NCI-H2081 (cell line): ENCODE measurements at places on chromosomes 7 and 10.
A peak's percentile ranks its signal among the peaks of the same experiment; 100 is the strongest.

GRCh38 chr10:102959360-102959759 lies 41.3 kb downstream of the CNNM2 start:
- no peak for DNase-seq

GRCh38 chr7:17608114-17608833 lies 309.8 kb downstream of the AHR start:
- no peak for DNase-seq

GRCh38 chr10:110207805-110208613 lies 604 bp downstream of the MXI1 start:
- no peak for DNase-seq

DNA sequence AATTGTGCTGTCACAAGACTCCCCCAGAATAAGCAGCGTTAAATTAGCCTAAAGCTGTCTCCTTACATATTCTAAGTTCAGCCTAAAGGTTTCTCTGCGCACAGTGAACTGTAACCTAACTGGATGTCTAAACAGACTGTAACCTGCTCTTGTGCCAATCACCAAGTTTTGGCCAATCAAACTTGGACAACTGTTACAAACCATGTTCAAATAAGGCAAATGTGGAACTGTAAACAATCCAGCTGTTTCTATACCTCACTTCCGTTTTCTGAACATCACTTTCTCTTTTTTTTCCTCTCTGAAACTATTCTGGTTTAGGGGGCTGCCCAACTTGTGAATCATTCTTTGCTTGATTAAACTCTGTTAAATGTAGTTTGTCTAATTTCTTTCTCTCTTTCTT lies 252.2 kb upstream of the HABP2 start:
- no peak for DNase-seq

DNA sequence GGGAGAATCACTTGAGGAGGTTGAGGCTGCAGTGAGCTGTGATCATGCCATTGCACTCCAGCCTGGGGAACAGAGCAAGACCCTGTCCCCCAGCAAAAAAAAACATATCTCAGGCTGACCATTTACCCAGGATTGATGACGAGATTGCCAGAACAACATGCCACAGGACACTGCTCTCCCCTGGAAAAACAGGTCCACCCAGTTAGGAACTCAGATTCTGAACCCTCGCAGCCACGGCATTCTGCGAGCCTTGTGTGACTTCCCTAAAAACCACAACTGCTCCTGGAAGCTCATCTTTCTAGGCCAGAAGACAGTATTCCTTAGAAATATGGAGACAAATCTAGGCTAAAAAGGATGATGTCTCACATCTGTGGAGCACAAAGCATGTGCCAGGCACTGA lies 42.1 kb upstream of the SH2B2 start:
- no peak for DNase-seq

DNA sequence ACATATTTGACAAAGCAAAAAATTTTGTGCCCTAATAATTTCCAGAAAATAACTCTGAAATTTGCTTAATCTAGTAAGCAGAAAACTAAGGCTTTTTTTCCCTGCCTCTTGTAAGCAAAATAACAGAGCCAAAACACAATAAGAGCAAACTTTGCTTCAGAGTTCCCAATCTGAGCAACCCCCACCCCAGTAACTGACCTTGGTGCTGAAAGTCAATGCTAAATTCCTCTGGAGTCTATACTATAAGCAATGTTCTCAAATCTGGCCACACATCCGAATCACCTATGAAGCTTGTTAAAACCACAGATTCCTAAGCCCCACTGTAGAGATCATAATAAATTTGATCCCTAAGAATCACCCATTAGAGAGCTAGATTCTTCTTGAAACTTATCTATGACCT lies 150.5 kb downstream of the ELAPOR2 start:
- DNase-seq, result no peak

DNA sequence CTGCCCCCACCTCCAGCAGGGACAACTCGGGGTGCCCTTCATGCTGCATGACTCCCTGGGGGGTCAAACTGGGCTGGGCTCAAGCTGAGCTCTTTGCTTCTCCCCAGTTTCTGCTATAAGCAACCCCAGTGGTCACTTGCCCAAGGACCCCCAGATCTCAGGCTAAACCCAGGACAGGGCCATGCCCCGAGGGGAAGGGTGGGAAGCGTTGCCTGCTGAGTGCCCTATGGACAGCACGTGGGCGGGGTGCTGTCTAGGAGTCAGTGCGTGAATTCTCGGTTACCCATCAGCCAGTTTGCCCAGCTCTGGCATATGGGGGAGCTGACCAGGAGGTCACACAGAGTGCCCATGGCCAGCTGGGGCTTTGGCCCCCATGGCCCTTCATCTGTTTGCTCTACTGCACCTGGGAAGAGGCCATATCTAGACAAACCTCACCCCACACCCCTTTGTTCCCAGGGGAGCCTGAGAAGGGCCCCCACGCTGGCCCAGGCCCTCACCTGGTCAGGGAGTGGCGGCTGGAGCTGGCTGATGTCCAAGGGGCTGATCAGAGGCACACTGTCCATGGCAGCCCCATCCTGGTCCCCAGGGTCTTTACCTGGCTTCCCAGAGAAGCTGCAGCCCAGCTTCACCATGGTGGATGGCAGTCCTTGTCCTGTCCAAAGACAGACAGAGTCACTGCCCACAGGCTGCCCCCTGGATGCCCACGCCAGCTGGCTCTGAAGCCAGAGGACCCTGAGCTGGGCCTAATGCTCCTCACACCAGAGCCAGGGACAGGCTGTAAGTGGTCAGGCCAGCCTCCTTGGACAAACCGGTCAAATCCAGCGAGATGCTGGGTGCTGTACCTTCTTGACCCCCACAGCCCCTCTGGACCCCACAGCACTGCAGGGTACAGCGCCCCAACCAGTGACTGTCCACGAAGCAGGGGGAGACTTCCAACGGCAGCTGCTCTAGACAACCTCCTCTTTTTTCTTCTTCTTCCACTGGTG lies 8.0 kb downstream of the CALY start:
- no peak for DNase-seq

GRCh38 chr10:74593470-74593869 lies 232.9 kb upstream of the KAT6B start:
- no peak for DNase-seq

- DNase-seq, result no peak
These were observed 119.1 kb downstream of the HIP1 start for GRCh38 chr7:75619636-75620035.

- no peak for DNase-seq
These were observed 2.9 kb downstream of the HKDC1 start for GRCh38 chr10:69223028-69223342.

DNA sequence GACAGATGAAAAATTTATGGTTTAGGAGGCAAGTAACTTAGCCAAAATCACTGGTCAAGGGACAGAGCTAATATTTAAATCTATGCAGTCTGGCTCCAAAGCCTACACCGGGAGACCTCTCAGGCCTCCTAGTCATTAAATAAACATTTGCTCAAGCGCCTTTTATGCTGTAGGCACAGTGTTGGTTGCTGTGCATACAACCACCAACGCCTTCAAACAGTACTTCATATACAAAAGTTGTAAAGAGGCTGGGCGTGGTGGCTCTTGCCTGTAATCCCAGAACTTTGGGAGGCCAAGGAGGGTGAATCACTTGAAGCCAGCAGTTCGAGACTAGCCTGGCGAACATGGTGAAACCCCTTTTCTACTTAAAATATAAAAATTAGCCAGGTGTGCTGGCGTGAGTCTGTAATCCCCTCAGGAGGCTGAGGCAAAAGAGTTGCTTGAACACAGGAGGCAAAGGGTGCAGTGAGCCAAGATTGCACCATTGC lies 159.8 kb downstream of the MAGI2 start:
- DNase-seq, result peak; percentile 70

DNA sequence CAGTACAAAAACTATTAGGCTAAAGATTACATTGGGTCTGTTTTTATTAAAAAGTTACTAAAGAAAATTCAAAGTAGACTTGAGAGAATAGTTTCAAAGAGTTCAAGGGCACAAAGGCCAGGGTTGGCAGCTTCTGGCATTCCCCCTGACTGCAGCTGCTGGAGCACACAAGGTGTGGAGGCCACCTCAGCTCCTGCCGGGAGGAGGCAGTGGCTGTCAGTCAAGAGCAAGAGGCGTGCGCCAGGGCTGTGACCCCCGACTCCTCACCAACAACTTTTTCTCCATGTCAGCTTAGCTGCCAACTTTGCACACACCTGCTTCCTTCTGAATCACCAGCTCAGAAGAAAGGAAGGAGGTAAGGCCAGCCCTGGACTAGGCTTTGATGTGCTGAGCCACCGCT lies 144.6 kb upstream of the PLXNA4 start:
- DNase-seq, result no peak

GRCh38 chr10:47048526-47048905 lies 137.3 kb downstream of the PTPN20 start:
- DNase-seq, result no peak

DNA sequence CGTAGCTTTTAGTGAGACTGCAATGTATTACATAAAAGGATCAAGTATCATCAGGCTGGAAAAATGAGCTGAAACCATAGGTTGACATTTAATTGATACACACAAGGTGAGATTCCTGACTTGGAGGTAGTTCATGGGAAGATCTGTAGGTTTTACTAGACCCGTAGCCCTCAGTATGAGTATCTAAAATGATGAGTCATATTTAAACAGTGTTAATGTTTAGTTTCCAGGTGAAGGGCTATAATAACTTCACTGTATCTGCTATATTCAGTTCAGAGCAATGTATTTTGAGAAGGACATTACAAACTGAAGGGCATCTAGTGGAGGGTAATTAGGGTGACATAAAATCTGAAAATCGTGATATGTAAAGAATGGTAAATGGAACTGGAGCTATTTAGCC lies 35.0 kb downstream of the ENTPD1 start:
- no peak for DNase-seq

- no peak for DNase-seq
These were observed 284.7 kb downstream of the BICC1 start for GRCh38 chr10:58797356-58797755.

DNA sequence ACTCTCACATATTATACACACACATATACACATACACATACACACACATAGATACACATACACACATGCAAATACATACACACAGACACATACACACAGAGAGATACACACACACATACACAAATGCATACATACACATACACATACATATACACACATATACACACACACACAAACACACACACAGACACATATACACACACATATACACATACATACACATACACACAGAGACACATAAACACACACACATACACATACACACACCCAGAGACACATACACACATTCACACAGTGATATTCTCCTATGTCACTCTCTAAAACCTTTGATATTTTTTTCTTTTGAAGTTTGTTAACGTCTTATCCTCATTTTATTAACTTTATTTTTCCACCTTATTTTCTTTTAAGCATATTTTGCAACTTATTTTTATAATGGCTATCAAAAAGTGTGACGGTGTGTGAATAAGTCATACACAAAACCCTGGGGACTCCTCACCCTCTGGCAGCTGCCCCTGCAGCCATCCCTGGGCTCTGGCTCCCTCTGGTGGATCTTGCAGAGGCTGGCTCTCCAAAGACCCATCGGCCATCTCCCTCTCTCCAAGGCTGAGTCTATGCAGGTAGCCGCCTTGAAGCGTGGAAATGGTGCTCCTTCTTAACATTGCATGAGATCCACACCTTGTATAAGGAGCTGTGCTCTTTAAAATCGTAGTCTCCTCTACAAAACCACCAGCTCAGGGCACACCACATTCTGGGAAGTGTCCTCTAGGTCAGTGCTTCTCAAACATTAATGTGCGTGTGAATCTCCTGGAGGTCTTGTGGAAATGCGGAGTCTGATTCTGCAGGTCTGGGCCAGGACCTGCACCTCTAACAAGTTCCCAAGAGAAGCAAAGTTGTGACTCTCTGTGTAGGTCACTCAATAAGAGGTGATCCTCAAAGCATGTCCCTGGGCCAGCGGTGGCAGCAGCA lies 4.1 kb upstream of the C10orf120 start:
- DNase-seq, result peak; percentile 40

DNA sequence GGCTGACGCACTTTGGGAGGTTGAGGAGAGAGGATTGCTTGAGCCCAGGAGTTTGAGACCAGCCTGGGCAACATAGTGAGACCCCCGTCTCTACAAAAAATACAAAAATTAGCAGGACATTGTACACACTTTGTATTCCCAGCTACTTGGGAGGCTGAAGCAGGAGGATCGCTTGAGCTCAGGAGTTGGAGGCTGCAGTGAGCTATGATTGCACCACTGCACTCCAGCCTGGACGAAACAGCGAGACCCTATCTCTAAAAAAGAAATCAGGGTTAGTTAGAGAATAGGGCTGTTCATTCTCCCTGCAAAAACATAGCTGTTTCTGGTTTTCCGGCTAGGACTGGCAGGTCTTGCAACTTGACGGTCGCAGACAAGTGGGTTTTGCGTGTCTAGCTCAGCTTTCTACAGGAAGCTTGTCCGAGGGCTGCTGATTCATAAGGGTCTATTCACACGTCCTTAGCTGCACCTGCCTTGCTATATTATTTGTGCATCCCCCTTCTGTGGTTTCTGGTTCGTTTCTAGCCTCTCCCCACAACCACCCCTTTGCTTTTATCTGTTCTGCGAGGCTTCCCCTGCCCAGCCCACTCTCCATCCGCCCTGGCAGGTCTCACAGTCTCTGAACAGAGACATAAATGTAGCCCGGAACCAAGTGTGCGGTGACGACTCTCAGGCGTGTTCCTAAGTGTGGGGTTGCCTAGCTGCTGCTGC lies 10.7 kb downstream of the AMZ1 start:
- no peak for DNase-seq

DNA sequence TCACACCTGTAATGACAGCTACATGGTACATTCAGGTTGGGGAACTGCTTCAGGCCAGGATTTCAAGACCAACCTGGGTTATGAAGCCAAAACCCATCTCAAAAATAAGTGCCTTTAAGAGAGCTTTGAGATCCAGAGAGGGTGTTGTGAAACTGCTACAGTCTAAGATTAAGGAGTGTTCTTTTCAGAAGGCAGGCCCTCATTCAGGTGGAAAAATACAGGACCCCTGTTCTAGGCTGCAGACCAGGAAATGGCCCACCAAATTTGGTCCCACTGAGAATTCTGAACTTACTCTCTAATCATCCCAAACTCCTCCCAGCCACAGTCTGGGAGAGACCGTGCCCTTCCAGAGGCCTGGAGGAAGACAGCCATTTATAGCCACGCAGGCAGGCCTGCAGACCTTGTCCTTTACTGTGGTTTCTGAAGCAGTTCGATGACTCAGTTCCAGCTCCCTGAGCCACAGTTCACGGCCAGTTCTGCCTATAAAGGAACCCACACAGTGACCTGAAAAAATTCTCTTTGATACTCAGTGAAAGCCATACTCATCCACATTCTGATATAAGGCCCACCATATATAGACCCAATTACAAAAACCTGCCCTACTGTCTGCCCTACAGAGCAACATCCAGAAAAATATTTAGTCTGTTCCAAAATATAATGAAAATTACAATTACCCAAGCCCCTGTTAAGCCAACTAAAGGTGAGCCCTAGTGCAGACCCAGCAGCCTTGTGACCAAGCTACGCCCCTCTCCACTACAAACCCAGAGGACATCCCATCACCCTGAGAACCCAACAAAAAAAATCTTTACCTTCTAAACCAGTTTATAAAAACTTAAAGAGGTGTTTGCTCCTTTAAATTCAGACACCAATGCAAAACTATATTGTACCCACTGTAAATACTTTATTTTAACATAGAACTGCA lies 21.2 kb downstream of the ZNF680 start:
- DNase-seq, result no peak

- DNase-seq, result peak; percentile 96
These were observed 75.5 kb downstream of the MACC1 start for GRCh38 chr7:20141666-20142065.
